ENCODE measurements at places on chromosomes 7 and 10.

DNA sequence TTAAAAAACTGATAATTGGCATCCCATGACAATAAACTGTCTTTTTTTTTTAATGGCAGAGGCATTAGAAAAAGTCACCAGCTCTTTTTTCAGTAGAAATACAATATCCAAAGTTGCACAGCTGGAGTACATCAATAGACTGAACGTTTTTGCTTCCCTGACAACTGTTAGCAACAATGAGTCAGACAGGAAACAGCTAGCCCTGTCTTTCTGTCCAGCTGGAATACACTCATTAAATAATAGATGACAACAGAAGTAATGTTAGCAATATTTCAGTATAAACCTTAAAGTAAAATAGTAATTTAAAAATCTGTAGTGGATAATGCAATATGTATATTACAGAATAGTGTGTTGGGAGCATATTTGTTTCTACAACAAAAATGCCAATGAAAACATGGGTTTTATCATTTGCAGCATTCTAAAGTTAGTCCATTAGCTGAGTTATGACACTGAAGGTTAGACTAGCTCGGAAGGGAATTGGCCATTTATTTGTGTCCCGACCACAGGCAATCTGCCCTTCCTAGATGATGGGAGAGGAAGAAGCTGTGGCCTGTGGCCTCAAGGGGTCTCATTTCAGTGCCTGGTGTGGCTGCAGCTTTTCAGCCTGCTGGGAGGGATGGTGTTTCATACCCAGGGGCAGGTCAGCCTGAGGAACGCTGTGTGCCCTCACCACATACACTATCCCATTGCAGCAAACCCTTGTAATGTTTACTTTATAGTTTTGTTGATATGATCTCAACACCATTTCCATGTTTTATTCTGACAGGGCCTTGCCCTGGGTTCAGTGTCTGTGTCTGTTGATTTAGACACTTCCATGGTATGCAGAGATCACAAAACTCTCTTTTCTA, 173.3 kb downstream of the SLC16A9 start:
- peak; percentile 56 for DNase-seq

- peak; percentile 90 for DNase-seq
Measured at GRCh38 chr7:39084349-39084748, 106.6 kb downstream of the POU6F2 start.

GRCh38 chr7:29563590-29564495, at the start of gene PRR15:
TSS of gene PRR15 (plus strand) at chr7:29563835. CDS start at chr7:29566330, 2,495 bp downstream.
- peak; percentile 56 for DNase-seq

- no peak for DNase-seq
Measured at GRCh38 chr10:22623633-22624253, 90.6 kb downstream of the PIP4K2A start.

DNA sequence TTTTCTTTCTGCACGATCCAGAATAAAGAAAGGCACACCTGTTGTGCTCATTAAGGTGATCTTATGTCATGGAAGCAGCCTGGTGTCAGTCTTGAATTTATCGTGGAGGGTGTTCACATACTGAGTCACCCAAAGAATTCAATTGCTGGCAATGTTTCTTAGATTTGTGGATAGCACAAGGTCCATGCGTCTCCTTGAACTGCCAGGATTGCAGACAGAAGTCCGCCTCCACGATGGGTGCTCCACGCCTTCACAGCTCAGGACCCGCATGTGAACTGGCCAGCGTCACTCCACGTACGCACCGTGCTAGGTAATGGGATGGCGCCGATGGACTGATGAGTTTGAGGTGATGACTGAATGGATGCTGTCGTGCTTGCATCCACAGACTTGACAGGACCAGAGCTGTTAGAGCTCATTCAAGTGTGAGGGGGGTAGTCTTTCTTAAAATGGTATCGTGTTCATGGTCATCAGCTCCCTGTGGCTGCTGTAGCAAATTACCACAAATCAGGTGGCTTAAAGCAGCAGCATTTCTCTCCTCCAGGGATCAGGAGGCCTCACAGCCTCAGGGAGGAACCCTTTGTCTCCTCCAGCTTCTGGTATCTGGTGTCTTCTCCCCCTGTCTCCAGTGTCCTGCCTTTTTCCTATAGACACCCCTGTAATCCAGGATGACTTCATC, 65.4 kb upstream of the DNAJB6 start:
- DNase-seq: no peak

- no peak for DNase-seq
Measured at GRCh38 chr10:106436123-106436715, 728.3 kb downstream of the SORCS1 start.

DNA sequence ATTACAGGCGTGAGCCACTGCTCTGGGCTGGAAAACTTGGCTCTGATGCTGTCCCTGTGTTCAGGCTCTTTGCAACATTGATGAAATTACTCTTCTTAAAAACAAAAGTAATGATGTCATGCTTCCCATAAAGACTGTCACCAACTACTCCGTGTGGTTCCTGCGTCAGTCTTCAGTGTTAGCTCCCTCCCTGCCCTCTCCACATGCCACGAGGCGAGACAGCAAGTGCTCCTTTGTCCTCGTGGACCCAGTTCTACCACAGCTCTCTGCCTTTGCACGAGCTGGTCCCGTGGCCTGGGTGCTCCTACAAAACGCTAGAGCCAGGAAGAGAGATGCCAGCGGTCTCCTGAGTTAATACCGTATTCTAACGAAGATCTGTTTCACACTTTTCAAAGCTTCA, 194.5 kb downstream of the SDK1 start:
- DNase-seq: no peak

DNA sequence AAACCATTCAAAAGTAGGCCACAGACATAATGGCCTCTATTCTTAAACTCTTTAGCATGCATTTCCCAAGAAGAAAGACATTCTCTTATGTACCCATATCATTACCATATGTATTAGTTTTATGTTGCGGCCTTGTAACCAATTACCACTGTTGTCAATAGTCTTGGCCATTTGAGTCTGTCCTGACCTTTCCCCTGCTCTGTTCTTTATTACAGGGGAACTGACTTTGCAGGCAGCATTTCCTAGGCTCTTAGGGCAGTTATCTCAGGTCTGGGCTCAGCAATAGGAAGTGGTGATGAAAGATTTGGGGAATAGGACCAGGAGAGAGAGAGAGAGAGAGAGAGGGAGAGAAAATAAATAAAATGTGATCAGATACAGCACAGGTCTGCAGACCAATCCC, 194.5 kb upstream of the LRGUK start:
- DNase-seq: no peak

GRCh38 chr10:104327745-104328645, 10.3 kb downstream of the ITPRIP start:
- DNase-seq: peak; percentile 18

GRCh38 chr10:125707541-125708468, 11.7 kb upstream of the EDRF1 start:
- DNase-seq: peak; percentile 57

- no peak for DNase-seq
Measured at GRCh38 chr10:119343011-119343601, 135.7 kb downstream of the GRK5 start.

GRCh38 chr10:22959950-22960349, 32.1 kb downstream of the ARMC3 start:
- no peak for DNase-seq

DNA sequence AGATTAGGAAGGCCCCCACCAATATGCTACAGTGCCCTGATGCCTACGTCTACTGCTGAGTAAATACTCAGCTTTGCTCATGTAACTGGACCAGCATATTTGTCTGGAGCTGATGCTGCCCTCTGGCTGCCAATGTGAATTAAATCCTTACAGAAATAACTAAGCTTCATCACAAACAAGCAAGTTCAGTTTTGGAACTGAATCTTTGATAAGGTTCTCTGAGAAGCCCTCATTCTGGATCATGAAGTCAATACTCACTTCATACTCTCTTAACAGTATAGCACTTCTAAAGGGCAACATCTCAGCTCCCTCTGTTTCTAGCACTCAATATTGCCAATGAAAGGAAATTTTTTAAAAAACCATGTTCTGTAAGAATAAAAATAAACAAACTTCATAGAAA, 246.7 kb downstream of the ETV1 start:
- DNase-seq: peak; percentile 69

DNA sequence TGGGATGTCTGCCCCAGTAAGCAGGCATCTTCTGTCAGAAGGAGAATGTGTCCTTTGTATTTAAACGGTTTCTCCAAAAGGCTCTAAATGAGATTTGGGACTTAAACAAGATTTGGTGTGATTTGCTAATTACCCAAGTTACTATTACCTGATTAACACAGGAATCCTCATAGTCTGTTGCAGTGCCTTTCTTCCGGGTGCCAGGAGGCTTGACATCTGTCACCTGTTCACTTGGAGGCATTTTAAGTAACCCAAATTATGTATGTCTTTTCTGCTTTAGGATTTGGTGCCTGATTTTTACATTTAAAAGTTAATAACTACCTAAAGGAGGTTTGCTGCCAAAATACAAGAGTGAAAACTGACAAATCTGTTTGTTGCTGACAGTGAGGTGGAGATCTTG, 587.9 kb upstream of the GALNT17 start:
- DNase-seq: no peak

- no peak for DNase-seq
Measured at GRCh38 chr7:37659971-37660565, 23.5 kb upstream of the GPR141 start.

GRCh38 chr7:138074121-138074520, 2.1 kb upstream of the AKR1D1 start:
- DNase-seq: no peak

- DNase-seq: no peak
Measured at GRCh38 chr10:5076615-5077014, 17.6 kb upstream of the AKR1C3 start.

DNA sequence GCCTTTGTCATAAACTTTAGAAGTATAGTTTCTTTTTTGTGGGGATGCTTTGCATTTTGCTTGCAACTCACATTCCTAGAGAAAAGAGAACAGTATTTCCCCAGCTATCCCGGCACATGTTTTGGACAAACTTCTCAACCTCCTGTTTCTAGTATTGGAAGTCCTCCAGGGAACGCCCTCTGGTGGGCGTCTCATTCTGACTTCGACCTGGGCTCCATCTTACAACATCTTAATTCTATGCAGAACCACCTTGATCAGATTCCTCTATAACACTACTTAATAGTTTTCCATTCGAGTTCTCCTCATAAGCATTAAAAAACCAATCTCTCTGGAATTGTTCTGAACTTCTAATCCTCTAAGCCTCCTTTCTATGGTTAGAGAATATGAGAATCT, 139.5 kb upstream of the FZD8 start:
- DNase-seq: no peak

- peak; percentile 38 for DNase-seq
Measured at GRCh38 chr10:15344876-15345285, 26.2 kb downstream of the FAM171A1 start.

DNA sequence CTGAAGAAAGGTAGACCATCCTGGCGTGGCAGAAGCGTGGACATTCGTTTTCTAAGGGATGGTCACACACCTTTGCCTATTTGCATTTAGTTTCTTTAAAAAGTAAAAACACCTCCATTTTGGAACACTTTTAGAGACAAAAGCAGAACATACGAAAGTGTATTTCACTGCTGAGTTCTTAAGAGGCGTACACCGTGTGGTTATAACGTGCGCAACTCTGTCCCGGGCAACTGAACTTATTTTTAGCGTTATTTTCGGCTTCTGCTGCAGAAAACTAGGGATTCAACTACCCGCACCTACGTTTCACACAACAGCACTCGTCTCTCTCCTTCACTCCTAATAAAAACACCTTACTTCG, 557 bp upstream of the LSM8 start:
- no peak for DNase-seq

- no peak for DNase-seq
Measured at GRCh38 chr7:17239683-17240521, 58.5 kb upstream of the AHR start.

GRCh38 chr10:1734288-1734687, 3.0 kb downstream of the ADARB2 start:
- DNase-seq: no peak

DNA sequence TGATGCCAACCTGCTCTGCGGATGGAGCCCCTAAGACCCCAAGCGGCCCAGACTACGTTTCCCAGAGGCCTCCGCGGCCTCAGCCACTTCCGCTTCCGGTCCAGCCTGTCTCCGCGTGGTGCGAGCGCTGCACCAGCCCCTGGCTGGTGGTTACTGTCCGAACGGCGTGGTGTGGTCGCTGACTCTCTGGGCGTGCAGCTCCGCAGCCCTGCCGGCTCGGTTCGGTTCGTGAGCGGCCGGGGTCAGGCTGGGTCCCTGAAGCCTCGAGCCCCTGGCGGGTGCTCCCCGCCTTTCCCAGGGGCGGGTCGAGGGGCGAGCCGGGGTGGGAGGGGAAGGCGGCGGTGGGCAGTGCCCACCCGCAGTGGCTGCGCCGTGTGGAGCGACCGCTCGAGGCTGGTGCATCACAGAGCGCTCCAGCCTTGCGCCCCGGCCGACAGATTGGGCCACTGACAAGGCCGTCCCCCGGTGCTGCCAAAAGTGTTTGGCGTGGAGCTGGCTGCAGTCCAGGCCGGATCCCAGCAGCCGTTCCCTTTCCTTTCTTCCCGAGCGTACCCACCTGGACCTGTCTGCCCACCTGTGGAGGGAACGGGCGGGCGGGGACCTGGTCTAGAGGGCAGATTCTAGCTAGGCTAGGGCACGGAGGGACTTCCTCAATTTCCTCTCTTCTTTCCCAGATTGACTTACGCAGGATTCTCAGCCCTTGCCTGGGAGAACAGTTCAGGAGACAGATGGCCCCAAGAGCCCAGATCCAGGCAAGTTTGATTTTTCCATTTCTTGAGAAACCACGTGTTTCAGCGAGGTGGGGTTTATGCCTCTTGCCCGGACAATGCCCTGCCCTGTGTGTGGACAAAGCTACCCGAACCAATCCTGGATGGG, at the start of gene ZNF485:
Gene ZNF485, plus strand, starts transcription at position 116 of the 876 bp plus-strand sequence. Its CDS starts 613 bp downstream, at position 729.
- peak; percentile 10 for DNase-seq

- no peak for DNase-seq
Measured at GRCh38 chr10:129643266-129643665, 176.2 kb downstream of the MGMT start.

DNA sequence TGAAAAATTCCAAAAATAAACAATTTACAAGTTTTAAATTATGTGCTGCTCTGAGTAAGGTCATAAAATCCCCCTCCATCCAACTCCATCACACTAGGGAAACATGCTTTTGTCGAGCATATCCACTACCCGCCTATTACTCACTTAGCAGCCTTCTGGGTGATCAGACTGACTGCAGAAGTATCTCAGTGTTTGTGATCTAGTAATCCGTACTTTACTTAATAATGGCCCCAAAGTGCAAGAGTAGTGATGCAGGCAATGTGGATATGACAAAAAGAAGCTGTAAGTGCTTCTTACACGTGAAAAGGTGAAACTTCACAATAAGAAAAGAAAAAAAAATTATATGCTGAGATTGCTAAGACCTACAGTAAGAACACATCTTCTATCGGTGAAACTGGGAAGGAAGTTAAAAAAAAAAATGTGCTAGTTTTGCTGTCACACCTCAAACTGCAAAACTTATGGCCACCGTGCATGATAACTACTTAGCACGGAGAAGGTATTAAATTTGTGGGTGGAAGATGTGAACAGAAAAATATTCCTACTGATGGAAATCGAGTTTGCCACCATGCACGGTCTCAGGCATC, 43.2 kb downstream of the SEMA3C start:
- no peak for DNase-seq

GRCh38 chr10:78557433-78557925, 511.3 kb upstream of the ZMIZ1 start:
- DNase-seq: no peak
